Thymus (tissue), 14 donors: ENCODE measurements at places on chromosomes 16 and 17. TPM values are rescaled to one million over a fixed set of nuclear protein-coding genes. Genes with fewer than 3 reads are reported as not detected.

Gene TIGD7
- total RNA-seq = 6.4 TPM

- DNase-seq = no peak
These were observed 6.4 kb downstream of the TP53I13 start for GRCh38 chr17:29574732-29575510.

Gene SHISA6
- total RNA-seq = 0.09 TPM

DNA sequence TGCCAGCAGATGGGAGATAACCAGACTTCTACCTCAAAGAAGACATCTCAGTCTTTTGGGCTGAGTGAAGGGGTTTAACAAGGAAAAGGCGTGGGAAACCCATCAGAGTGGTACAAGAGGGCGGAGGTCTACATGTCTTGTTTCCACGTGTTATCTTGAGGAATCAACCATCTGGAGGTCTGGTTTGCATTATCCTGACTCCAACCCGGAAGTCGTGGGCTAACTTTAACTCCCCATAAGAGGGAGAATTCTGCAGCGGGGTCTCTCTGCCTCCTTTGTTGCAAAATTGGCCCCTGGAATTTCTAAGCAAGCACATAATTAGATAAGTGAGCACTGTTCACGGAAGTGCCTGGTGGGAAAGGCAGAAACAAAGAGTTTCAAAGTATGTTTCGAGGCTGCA is 398.7 kb upstream of the C16orf82 start:
- DNase-seq = no peak

DNA sequence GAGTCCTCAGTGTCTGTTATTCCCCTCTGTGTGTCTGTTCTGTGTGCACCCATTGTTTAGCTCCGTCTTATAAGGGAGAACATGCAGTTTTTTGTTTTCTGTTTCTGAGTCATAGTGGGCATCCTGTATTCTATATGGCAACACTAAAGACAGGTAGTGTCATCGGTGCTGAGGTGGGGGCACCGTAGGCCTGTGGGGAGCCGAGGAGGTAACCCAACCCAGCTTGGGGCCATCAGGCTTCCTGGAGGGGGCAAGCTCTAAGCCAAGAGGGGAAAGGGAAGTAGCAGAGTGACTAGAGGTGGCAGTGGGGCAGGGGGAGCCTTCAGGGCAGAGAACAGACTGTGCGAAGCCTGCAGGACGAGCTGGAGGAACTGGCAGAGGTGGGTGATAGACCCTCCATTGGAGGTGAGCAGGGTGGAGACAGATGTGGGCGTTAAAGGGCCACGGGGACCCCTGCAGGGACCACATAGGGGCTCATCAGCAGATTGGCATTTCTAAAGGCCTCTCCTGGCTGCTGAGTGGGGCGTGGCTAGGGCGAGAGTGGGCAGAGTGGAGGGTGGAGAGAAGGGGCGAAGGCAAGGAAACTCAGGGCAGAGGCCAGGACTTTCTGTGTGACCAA is 36.5 kb downstream of the CPNE2 start:
- no peak for DNase-seq

- no peak for DNase-seq
These were observed 43.0 kb upstream of the ZNF750 start for GRCh38 chr17:82882715-82883418.

DNA sequence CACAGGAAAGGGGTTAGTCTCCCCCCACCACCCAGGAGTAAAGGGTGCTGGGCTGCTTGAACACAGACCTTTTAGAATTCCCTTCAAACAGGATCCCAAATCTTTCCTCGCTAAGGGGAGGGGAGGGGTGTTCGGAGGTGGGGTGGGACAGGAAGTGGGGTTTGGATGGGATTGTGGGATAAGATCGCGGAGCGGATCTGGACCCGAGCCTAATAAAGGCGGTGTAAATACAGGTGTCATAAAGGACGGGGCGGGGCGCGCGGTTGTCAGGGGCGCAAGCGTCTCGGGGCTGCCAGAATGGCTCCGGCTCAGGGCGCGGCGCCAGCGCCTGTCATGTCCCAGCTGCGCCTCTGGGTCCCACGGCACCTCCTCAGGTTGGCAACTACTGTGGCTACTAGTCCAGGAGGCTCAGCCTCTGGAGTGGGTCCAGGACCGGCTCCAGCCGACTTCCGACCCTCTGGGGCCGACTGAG is 59.8 kb upstream of the FBXO47 start:
- no peak for DNase-seq
